ENCODE measurements at places on chromosomes 2 and 18. TPM values are rescaled to one million over a fixed set of nuclear protein-coding genes. Genes with fewer than 3 reads are reported as not detected.
A peak's percentile ranks its signal among the peaks of the same experiment; 100 is the strongest.

- H3K36me3 ChIP-seq, result no peaks in the 10 kb centered on the region
- H3K27ac ChIP-seq, result no peak overlapping the region
- H3K27me3 ChIP-seq, result no peaks in the 10 kb centered on the region
- peaks cover 2% of the 10 kb centered on the region for H3K4me1 ChIP-seq
- H3K4me3 ChIP-seq, result no peak overlapping the region
These were observed 69.5 kb upstream of the TGIF1 start for GRCh38 chr18:3380384-3380961.

FOXI3 gene
- not detected for total RNA-seq

GBX2 gene
- not detected for total RNA-seq

- no peaks in the 10 kb centered on the region for H3K36me3 ChIP-seq
- no peak overlapping the region for H3K4me3 ChIP-seq
- DNase-seq, result no peak
- H3K4me1 ChIP-seq, result no peaks in the 10 kb centered on the region
- H3K27me3 ChIP-seq, result no peaks in the 10 kb centered on the region
These were observed 156.8 kb downstream of the L3MBTL4 start for GRCh38 chr18:6257950-6258349.

GRCh38 chr2:231634412-231634811 lies 41.7 kb downstream of the TEX44 start:
- no peak overlapping the region for H3K4me3 ChIP-seq
- H3K27ac ChIP-seq, result peak overlapping the region; percentile 84
- DNase-seq, result no peak
- H3K27me3 ChIP-seq, result no peaks in the 10 kb centered on the region
- H3K4me1 ChIP-seq, result peaks cover 16% of the 10 kb centered on the region
- H3K36me3 ChIP-seq, result no peaks in the 10 kb centered on the region

Measured in muscle of leg (tissue), 16 donors.